Natural killer cell treated with Interleukin-12 subunit alpha and Interleukin-12 subunit beta and Interleukin-15 and Interleukin-18, amount 100 ng/mL, for 72 hours (primary cell): ENCODE measurements at places on chromosomes 5 and 9.

DNA sequence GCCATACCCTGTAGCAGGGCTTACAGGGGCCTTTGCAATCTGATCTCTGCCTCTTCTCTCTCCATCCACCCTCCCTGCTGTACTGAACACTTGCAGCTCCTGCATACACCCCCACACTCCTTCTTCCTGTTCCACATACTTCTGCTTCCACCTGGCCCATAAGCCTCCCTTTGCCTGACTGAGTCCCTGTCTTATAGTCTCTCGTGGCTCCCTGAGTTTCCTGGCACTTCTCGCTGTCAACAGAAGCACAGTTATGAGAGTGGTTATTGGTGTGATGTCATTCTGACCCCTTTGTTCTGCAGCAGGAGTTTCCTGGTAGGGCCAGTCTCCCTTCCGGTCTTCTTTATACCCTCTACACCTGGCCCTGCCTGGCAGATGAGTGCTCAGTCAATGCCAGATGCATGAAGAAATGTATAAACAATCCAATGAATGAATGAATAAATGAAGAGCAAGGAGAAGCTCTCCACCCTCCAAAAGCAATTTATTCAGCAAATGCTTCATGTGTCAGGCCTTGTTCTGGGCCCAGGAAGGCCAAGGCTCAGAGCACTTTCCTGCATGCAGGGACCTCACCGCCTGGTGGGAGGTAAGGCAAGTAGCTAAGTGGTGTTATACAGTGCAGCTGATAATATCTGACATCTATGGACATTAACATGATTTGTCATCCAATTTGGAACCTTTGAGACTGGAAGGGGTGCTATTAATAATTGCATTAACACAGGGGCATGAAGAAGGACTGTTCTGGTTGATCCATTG is 20.5 kb upstream of the CSF1R start:
- no peaks in the 10 kb centered on the region for H3K4me1 ChIP-seq
- peaks cover 7% of the 10 kb centered on the region for H3K27me3 ChIP-seq
- H3K27ac ChIP-seq, result no peak overlapping the region
- H3K36me3 ChIP-seq, result no peaks in the 10 kb centered on the region

GRCh38 chr5:97010606-97011005 is 74.7 kb downstream of the LNPEP start:
- H3K4me1 ChIP-seq, result peaks cover 28% of the 10 kb centered on the region
- no peak overlapping the region for H3K27ac ChIP-seq
- DNase-seq, result no peak
- peaks cover 35% of the 10 kb centered on the region for H3K36me3 ChIP-seq
- H3K27me3 ChIP-seq, result no peaks in the 10 kb centered on the region
- H3K4me3 ChIP-seq, result no peak overlapping the region

- H3K27ac ChIP-seq, result no peak overlapping the region
- DNase-seq, result peak; percentile 25
- H3K27me3 ChIP-seq, result peaks cover 13% of the 10 kb centered on the region
- H3K36me3 ChIP-seq, result no peaks in the 10 kb centered on the region
These were observed 47.5 kb downstream of the UBE2QL1 start for GRCh38 chr5:6496207-6496584.

DNA sequence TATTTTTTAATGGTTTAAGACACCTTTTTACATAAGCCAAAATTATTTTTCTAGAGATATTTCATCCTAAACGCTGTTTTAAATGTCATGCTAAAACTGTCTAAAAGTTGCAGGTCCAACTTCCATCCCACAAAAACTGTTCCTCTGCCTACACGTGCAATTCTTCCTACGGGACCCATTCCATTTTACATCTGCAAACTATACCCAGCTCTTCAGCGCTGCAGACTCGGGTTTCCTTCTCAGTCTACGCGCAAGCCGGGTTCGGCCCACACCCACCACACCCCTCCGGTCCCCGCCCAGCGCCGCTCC is 8.7 kb downstream of the RANBP6 start:
- H3K27me3 ChIP-seq, result no peaks in the 10 kb centered on the region
- peak overlapping the region; percentile 85 for H3K27ac ChIP-seq
- H3K4me1 ChIP-seq, result peaks cover 50% of the 10 kb centered on the region
- peaks cover 5% of the 10 kb centered on the region for H3K36me3 ChIP-seq

DNA sequence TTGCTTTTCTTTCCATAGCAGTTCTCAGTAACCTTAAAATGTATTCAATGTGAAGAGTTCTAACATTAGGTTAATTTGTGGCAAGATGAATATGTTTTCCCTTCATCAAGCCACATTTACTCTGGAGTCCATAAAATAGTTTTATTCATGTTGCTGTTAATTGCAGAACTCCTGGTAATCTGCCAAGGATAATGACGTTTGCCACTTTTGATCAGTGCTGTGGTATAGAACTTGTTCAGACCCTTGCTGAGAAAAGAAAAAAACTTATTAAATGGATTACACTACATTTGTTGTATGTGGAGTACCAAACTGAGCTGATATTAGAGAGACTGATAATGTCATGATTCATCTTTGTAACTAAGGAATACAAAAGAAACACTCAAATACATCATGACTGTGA is 212.4 kb upstream of the DMAC1 start:
- H3K4me3 ChIP-seq, result no peak overlapping the region
- peaks cover 10% of the 10 kb centered on the region for H3K36me3 ChIP-seq
- DNase-seq, result no peak
- no peak overlapping the region for H3K27ac ChIP-seq
- peaks cover 7% of the 10 kb centered on the region for H3K4me1 ChIP-seq
- peaks cover 12% of the 10 kb centered on the region for H3K27me3 ChIP-seq

DNA sequence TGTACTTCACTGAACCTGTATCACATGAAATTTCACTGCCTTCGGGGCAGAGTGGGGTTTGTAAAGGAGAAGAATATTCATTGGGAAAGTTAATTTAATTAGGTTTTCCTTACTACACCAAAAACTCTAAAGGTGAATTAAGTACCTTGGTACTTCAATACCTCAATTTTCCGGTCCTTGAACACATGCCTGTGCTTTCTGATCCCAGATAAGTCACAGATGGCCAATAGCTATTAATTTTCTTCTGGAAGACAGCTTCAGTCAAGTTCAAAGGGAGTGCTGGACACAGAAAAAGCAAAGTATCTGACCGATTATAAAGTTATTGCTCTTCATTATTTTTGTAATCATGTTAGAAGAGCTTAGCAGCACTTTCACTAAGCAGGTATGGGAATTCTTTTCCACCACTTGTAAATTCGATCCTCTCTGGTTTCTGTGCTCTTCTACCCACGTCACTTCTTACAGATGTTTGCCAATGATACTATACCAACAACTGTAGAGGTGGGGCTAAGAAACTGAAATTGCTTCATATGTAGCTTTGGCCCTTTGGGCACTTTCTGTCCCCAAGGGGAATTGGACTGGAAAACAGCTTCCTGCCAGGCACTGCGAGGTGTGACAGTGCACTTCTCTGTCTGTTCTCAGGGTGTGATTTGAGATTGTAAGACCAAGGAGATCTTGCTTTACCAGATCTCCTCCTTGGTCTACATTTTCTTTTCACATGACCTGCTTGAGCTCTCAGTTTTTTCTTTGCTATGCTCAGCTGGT is 164.0 kb downstream of the CCDC192 start:
- H3K4me1 ChIP-seq, result no peaks in the 10 kb centered on the region
- H3K27ac ChIP-seq, result no peak overlapping the region
- DNase-seq, result no peak
- peaks cover 13% of the 10 kb centered on the region for H3K27me3 ChIP-seq

- H3K36me3 ChIP-seq, result no peaks in the 10 kb centered on the region
- DNase-seq, result no peak
- no peaks in the 10 kb centered on the region for H3K27me3 ChIP-seq
- no peak overlapping the region for H3K27ac ChIP-seq
- H3K4me3 ChIP-seq, result no peak overlapping the region
- H3K4me1 ChIP-seq, result no peaks in the 10 kb centered on the region
These were observed 623.3 kb downstream of the HINT1 start for GRCh38 chr5:130541617-130542221.

DNA sequence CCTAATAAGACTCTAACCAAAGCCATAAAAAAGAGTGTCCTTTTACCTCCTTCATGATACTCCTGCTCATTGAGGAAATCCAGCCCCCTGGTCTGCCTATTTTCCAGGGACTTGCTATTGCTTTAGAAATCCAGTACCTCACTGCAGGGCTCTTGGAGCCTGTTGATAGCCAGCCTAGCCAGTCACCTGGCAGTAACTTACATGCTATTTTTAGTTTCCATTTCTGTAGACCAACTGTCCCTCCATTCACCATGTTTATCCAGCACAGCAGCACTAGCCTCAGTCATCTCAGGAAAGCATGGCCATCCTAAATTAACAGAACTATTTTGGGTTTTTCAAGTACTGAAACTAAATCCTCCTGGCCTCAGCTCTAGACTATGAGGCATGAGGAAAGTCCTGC is 91.5 kb upstream of the PHF24 start:
- no peaks in the 10 kb centered on the region for H3K4me1 ChIP-seq
- no peak overlapping the region for H3K4me3 ChIP-seq
- DNase-seq, result no peak
- H3K36me3 ChIP-seq, result peaks cover 5% of the 10 kb centered on the region
- H3K27me3 ChIP-seq, result peaks cover 34% of the 10 kb centered on the region

DNA sequence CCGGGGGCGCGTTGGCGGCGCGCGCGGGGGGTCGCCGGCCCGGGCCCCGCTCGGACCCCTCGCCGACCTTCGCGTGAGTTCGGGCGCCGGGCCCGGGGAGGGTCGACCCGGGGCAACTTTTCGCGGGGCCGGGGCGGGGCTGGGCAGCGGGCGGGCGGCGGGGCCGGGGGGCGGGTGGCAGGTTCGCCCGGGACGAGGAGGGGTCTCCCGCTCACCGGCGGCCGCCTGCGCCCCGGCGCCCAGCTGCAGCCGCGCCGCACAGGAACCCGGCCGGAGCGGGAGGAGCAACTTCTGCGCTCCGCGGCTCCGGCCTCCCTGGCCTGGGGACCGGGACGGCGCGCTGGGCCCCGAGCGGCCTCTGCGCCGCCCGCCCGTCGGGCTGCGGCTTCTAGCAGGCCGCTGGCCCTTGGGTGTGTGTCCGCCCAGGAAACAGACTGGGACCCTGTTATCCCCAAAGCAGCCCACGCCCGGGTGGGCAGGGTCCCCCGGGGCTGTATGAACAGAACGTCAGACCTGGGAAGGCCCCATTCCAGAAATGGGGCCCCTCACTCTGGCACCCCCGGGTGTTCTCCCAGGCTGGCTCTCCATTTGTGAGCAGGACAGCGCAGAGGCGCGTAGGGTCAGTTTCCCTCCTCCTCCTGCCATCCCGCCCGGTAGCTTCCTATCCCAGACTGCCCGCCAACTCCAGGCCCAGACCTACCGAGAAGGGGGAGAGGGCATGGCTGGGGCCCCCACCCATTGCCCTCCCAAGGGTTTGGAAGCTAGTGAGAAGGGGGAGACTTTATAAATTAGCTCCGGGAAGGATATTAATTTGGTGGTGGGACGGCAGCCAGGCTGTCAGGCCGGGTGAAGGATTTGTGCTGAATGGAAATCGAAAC is 708 bp downstream of the RXRA start:
- H3K36me3 ChIP-seq, result no peaks in the 10 kb centered on the region
- peak overlapping the region; percentile 25 for H3K4me3 ChIP-seq
- no peaks in the 10 kb centered on the region for H3K27me3 ChIP-seq
- no peak for DNase-seq
- no peak overlapping the region for H3K27ac ChIP-seq
- H3K4me1 ChIP-seq, result peaks cover 8% of the 10 kb centered on the region

DNA sequence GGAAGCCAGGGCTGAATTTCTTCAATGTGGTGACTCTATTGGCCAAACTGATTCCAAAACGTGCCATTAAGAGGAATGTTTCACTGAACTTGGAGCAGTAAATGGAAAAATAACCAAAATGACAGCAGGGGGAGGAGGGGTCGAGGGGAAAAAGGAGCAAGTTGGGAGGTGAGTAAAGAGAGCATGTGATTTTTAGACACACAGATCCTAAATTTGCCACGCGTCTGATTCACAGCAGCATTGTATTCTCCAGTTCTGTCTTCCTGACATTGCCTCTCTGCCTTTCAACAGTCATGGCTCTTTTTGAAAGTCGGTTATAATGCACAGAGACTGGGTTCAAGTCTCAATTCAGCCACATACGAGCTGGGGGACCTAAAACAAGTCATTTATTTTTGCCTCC is 22.0 kb upstream of the ADRB2 start:
- H3K27ac ChIP-seq, result no peak overlapping the region
- no peaks in the 10 kb centered on the region for H3K36me3 ChIP-seq

- no peak for DNase-seq
- H3K27ac ChIP-seq, result no peak overlapping the region
These were observed 155.0 kb downstream of the CDH9 start for GRCh38 chr5:26883375-26883774.

DNA sequence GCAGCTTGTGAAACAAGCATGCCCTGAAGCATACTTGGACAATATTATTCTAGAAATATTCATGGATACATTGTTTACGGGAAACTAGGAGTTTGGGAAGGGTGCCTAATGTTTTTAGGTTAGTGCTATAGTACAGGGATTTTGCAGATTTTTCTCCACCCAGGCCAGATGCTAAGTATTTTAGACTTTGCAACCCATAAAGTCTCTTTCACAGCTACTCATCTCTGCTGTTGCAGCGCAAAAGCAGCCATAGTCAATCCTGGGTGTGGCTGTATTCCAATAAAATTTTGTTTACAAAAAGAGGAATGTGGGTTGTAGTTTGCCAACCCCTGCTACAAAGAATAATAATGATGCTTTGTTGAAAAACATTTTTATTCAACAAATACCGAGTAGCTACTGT is 106.2 kb downstream of the CEMIP2 start:
- peaks cover 21% of the 10 kb centered on the region for H3K4me1 ChIP-seq
- H3K36me3 ChIP-seq, result peaks cover 14% of the 10 kb centered on the region
